ENCODE measurements at places on chromosomes 11 and 22.

DNA sequence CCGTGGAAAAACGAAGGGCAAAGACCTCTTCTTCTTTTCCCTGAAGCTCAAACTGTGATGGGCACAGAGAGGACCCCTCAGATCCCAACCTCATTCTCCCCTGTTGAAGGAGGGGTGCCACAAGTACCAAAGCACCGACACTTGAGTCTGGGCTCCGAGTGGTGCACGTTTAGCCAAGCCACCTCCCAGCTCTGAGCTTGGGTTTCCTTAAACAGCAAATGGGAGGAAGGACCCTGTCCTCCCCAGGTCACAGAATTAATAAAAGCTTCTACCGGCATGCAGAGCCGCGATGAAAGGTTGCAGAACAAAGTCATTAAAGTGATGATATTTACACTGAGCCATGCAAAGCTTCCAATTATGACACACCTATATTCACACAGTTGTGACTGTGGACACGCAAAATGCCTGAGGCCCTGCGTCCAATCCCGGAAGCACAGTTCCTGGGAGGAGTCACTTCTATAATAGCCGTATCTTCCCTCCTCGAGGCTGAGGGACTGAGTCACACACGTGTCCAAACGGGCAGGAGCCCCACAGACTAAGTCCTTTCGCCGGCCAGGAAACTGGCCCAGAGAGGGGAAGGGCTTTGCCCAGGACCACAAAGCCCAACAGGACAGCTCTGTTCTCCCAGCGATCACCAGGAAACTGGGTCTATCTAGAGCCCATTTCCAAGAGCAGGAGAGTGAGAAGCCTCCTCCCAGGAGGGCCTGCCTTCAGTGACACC is 922 bp upstream of the CSNK1E start:
- DNase-seq: no peak

DNA sequence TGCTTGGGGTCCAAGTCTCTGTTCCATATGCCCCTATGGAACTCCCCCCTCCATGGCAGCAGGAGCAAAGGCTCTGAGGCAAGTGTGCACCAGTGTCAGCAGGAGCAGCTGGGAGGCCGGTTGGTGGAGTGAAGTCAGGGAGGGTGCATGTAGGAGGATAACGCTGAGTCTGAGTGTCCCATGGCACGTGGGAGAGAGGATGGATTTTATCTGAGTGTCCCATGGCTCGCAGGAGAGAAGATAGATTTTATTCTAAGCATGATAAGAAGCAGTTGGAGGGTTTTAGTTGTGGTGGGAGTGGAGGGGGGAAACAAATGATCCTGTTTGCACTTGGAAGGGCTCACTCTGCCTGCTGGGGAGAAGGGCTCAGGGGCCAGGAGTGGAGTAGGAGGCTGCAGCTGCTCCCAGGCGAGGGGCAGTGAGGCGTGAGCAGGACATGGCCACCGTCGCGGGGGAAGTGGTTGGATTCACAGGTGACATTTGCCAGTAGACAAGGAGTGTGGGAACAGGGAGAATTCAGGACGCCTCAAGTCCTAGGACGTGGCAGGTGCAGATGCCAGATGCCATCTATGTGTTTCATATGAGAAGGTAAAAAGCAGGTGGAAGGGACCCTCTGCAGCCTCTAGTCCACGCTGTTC is 33.6 kb upstream of the PARVG start:
- DNase-seq: no peak

GRCh38 chr11:92501066-92501739 is 276.6 kb downstream of the FAT3 start:
- no peak for DNase-seq

- no peak for DNase-seq
Measured at GRCh38 chr11:11774928-11775327, 66.8 kb upstream of the USP47 start.

DNA sequence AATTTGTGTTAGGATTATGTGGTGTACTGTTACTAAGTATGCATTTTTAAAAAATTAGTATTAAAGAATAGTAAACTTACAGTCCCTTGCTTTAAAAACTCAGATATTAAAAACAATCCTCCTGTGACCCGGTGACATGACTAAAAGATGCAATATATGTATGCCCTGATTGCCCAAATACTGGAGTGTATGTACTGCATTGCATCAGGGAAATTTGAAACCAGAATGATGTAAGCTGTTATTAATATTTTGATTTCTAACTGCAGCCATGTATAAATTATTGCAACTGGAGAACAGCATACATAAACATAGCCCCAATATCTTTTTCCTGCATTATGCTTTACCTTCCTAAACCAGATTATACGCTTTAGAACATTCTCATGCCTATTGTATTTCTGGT is 3.7 kb upstream of the HSPA8 start:
- DNase-seq: no peak

DNA sequence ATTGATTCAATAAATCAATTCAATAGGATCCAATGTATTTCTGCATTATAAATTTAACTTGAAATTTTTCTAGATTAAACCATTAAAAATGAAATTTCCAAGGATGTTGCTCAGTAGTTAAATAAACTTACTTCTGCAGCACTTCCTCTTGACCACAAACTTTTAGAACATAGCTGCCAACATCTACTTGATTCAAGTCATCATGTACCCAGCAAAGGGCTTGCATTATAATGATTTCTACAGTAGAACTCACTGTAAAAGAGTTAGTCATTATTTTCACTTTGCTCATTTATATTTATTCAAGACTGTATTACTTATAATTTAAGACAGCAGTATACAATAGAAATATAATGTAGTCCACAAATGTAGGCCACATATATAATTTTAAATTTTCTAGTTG is 59.2 kb downstream of the PIK3C2A start:
- no peak for DNase-seq

DNA sequence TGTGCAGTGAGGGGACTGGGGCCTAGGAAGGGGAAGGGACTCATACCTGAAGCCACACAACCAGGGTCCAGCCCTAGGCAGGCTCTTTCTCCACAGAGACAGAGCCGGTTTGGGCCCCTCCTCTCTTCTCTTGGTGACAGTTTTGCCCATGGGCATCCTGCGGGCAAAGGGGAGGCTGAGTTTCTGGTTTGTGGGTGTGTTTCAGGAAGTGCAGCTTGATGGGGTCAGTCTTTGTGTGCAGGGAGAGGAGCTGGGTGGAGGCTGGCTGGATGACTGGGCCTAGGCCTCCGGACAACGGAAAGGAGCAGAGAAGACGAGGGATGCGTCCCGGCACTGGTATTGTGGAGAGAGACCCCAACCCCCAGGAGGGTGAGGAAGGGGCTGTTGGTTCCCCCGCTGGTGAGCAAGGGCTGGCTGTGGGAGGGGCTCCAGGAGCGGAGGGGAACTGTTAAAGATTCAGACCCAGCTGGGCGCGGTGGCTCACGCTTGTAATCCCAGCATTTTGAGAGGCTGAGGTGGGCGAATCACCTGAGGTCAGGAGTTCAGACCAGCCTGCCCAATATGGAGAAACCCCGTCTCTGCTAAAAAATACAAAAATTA is 23.4 kb upstream of the CELSR1 start:
- DNase-seq: no peak

- no peak for DNase-seq
Measured at GRCh38 chr11:65476632-65477148, 22.2 kb upstream of the MALAT1 start.

DNA sequence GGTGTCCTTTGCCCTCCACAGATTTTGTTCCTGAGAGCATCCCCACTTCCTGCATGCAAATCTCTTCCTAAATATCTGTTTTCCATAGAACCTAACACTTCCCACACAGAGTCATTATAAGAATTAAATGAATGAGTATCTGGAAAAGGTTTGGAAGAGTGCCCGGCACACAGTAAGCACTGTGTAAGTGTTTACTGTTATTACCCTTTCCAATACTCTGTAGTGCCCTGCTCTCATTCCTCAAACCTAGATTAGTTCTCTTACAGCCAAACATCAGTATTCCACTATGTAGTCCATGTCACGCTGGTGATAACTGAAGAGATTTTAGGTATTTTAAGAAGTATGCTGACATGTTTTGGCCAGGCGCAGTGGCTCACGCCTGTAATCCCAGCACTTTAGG is 57.3 kb upstream of the PHF21A start:
- DNase-seq: no peak

DNA sequence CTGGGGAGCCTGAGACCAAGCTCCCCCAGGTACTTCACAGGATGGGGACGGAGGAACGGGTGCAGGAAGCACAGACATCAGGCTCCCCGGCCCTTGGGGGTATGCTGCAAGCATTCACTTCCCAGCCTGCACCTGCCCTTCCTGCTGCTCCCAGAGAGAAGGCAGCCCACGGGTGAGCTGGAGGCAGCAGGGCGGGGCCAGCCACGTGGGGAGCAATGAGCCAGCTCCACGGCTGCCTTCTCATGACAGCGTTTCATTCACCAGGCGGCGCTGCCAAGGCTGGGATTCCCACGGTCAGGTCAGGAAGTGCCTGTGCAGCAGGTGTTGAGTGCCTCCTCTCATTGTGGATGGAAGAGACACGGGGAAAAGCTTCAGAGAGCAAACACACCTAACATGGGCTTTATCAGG is 14.5 kb upstream of the PHLDA2 start:
- no peak for DNase-seq

- DNase-seq: no peak
Measured at GRCh38 chr22:26891429-26891828, 234.0 kb downstream of the MIAT start.

GRCh38 chr11:66868726-66869566 is 12.1 kb downstream of the LRFN4 start:
- peak; percentile 83 for DNase-seq

GRCh38 chr11:93474123-93474522 is 69.1 kb downstream of the SMCO4 start:
- no peak for DNase-seq

DNA sequence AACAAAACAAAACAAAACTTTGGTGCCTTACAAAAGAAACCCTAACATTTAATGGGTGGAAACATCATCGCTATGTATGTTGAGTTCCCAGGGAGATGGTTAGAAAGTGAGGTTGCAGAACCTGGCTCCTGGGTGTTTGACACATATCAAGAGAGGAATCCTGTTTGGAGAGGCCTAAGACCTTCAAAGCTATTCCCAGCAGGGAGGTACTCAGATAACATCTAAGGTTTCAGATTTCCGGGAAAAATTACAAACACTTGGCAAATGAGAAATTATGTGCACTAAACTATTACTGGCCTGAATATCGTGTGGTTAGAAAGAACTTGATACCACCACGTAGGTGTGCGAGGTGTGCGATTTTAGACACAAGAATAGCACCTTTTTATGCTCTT is 18.5 kb downstream of the TRIM5 start:
- DNase-seq: no peak

DNA sequence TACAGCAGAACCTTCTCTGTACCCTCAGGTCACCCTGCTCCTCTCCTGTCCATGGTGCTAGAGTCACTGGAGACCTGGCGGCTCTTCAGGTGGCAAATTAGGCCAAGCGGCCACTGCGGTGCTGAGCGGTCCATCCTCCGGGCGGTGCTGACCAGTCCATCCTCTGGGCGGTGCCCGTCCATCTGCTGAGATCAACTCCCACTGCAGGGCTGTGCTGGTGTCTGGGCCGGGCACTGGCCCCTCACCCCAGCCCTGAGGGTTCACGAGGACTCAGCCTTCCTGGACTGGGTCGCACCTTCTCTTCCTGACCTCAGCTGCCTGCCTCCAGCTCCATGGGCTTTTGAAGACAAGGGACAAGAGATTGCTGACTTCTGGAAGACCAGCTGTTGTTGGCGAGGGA is 782.9 kb downstream of the BRD1 start:
- no peak for DNase-seq

GRCh38 chr11:25602959-25603358 is 729.0 kb upstream of the ANO3 start:
- no peak for DNase-seq

DNA sequence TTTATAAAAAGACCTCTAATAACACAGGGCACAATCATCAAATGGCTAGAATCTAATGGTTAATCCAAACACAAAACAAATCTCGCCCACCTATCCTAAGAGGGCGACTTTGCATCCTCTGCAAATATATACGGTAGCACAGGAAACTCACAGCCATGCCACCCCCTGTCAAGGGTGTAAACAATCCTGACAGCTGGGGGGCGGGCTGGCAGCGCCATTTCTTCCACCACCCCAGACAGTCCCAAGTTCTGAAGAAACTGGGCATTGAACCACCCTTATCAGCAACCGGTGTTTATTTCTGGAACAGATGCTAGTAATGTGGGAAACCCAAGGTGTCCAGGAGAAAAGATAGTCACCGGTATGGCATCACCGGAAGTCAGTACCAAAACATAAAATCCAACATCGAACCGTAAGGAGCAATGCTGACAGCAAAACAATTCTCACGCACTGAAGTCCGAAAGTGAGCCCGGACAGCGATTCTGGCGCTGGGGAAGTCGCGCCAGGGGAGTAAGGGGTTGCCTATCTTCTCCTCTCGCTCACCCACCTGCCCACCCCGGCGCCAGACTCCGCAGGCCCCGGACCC is 825 bp downstream of the FBXO3 start:
- peak; percentile 28 for DNase-seq

DNA sequence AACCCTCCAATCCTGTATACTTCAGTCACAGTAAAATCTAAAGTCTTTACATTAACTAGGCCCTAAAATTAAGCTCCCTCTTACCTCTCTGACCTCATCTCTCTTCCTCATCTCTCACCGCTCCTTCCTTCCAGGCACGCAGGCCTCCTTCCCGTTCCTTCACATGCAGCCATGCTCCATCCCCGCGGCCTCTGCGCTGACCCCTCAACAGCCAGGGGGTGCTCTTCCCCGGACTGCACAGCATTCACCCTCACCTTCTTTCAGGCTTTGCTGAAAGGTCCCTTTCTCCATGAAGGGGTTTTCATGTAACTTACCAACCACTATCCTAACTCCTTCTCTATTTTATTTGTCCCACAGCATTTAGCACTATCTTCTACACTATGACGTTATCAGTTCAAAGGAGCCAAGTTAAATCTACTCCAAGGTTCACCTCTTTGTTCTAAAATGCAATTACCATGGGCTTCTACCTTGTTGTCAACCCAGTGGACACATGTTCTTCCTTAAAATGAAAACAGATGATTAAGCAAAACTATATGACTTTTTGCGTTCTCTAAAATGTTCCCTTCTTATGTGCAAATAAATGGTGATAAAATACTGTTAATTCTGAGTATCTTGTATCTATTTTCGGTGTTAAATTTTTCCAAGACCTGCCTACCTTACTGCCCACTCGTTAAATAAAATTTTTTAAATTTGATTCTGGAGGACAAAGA is 57.8 kb upstream of the APOA1 start:
- DNase-seq: no peak

DNA sequence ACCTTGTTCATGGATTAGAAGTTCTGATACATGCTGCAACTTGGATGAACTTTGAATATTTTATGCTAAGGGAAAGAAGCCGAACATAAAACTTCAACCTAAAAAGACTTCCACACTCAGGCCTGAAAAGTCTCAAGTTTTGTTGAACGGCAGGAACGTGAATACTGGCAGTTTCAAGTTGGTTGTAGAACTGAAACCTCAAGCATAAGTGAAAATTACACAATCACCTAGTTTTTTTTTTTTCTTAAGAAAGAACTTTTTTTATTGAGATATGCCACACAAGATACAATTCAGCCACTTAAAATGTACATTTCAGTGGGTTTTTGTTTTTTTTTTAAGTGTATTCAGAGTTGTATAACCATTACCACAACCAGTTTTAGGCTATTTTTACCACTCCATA is 50.8 kb upstream of the ADORA2A start:
- DNase-seq: no peak

Data from activated CD4-positive, alpha-beta T cell treated with anti-CD3 and anti-CD28 coated beads, Interleukin-10, Interleukin-2, amounts not matched to agents 100 ng/mL and 50 ng/mL, durations not matched to agents 16 hours and 8 hours (primary cell).